ENCODE measurements at places on chromosomes 16 and 17.

- DNase-seq, result no peak
These were observed 5.0 kb downstream of the SLC5A2 start for GRCh38 chr16:31487720-31488467.

- DNase-seq, result no peak
These were observed 17.7 kb upstream of the ADCY9 start for GRCh38 chr16:4133897-4134372.

DNA sequence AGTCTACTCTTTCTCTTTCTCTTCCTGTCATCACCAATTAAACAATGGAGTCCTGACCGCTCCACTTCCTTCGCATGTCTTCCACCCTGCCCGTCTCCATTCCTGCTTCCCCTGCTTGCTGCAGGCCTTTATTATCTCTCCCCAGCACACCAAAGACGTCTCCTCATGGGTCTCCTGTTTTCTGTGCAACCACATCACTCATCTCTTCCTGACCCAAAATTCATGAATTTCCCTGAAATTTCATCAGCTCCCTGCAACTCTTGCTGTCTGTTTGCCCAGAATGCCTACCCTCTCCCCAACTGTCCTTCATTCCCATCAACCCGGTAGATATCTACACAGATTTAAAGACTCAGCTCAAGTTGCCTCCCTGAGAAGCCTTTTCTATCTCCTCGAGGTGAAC, 76.7 kb upstream of the ALOX12 start:
- no peak for DNase-seq

DNA sequence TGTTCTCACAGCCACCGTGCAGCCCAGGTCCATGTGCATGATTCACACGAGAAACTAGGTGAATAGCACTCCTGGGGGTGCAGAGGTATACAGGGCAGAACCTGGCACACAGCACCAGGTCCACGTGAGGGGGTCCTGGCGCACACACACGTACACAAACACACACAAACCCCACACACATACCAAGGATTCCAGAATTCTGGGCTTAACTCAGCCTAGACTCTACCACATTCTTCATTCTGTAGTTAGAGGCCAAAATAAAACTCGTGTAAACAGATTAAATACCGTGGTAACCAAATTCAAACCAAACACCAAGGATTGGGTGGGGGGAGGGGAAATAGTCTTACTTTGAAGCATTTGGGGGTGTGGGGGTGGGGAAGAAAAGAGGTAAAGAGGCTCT, 58.5 kb downstream of the XYLT1 start:
- DNase-seq, result peak; percentile 90

DNA sequence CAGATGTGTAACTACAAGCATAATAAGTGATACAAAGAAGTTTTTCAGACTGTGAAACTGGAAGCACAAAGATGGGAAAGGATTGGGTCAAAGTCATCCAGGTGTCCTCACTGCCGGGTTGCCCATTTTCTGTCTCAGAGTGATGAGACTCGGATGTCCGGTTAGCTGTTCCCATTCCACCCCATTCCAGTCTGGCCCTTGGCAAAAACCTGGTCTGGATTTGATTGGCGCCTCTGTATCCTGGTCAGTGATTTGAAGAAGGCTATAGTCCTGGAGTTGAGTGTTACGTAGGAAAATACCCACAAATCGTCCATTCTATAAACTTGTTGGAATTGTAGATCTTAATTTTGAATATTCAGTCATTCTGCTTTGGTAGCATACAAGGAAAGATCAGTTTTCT, 19.9 kb upstream of the PHKG2 start:
- no peak for DNase-seq

DNA sequence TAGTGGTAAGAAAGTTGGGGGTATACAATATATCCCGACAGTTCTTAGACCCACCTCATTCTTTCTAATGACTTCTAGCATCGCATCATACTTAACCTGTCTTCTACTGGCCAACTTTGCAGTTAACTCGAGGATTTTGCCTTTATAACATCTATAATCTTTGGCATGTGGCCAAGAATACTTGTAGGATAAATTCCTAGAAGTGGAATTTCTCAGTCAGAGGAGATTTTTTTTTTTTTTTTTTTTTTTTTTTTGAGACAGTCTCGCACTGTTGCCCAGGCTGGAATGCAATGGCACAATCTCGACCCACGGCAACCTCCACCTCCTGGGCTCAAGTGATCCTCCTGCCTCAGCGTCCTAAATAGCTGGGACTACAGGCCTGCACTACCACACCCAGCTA, 253.5 kb downstream of the MRTFB start:
- DNase-seq, result peak; percentile 54

- DNase-seq, result peak; percentile 3
These were observed at the start of gene CACNG3 for GRCh38 chr16:24255456-24256371. Gene CACNG3, plus strand, starts transcription at chr16:24256335. Its CDS starts 420 bp downstream, at chr16:24256755.

- peak; percentile 94 for DNase-seq
These were observed 35.3 kb downstream of the B9D1 start for GRCh38 chr17:19327031-19327783.

- DNase-seq, result peak; percentile 70
These were observed 56.0 kb upstream of the NACA2 start for GRCh38 chr17:61647047-61647446.

DNA sequence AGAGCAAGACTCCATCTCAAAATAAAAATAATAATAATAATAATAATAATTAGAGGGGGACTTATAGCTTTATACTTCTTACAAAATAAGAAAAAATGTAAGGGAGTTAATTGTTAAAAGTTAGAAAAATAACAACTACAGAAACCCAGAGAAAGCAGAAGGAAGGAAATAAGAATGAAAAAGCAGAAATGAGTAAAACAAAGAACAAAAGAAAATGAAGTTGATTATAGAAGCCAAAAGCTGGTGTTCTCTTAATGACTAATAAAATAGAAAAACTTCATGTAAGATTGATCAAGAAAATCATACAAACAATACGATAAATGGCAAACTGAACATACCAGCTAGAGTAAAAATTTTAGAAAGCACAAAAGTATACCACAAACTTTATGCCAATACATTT, 6.8 kb upstream of the NSMCE1 start:
- no peak for DNase-seq

All from AG10803 (cell line).